ENCODE measurements at places on chromosomes 11 and 22.

- DNase-seq = no peak
Measured at GRCh38 chr11:73012121-73012863, 129.8 kb downstream of the FCHSD2 start.

DNA sequence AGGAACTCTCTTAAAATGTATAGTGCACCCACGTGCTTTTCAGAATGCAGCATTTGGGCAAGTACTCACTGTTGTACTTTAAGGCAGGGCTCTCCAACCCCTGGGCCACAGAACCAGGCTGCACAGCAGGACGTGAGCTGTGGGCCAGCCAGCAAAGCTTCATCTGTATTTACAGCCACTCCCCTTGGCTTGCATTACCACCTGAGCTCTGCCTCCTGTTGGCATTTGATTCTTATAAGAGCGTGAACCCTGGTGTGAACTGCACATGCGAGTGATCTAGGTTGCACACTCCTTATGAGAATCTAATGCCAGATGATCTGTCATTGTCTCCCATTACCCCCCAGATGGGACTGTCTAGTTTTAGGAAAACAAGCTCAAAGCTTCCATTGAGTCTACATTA lies 3.0 kb downstream of the C11orf58 start:
- no peak for DNase-seq

GRCh38 chr11:32318071-32319055 lies 117.0 kb downstream of the WT1 start:
- no peak for DNase-seq

DNA sequence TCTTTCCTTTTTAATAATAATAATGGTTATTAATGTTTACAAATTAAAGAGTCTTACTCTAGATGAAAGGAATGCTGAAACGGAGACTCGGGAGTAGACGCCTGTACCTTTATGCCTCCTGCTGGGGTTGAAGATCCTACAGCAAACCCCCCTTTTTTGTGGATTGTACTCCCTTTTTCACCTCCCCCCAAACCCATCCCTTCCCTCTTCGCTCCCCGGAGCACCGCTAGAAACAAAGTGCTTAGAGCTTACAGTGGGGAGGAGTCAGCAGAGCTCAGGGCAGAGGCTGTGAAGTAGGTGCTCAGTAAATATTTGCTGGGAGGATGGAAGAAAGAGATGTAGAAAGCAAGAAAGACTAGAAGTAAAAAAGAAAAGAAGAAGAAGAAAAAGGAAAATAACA lies 169.7 kb downstream of the NXPE2 start:
- no peak for DNase-seq

- peak; percentile 71 for DNase-seq
Measured at GRCh38 chr22:50526834-50527801, 1.7 kb upstream of the SCO2 start.

DNA sequence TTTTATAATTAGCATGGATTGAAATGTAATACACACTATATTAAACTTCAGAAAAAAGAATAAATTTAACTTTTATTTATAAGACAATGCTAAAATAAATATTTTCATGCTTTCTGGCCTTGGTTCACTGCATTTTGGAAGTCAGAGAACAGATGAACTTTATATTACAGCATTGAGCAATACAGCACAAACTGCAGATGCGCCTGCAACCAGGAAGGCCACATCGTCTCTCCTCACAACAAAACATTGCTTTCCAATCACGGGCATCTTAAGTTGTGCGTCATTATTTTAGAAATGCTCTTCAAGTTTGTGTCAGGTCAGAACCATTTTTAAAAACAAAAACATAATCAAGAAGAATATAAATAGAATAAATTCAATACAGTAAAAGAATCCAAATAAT lies 89.3 kb upstream of the CEP126 start:
- DNase-seq = no peak

DNA sequence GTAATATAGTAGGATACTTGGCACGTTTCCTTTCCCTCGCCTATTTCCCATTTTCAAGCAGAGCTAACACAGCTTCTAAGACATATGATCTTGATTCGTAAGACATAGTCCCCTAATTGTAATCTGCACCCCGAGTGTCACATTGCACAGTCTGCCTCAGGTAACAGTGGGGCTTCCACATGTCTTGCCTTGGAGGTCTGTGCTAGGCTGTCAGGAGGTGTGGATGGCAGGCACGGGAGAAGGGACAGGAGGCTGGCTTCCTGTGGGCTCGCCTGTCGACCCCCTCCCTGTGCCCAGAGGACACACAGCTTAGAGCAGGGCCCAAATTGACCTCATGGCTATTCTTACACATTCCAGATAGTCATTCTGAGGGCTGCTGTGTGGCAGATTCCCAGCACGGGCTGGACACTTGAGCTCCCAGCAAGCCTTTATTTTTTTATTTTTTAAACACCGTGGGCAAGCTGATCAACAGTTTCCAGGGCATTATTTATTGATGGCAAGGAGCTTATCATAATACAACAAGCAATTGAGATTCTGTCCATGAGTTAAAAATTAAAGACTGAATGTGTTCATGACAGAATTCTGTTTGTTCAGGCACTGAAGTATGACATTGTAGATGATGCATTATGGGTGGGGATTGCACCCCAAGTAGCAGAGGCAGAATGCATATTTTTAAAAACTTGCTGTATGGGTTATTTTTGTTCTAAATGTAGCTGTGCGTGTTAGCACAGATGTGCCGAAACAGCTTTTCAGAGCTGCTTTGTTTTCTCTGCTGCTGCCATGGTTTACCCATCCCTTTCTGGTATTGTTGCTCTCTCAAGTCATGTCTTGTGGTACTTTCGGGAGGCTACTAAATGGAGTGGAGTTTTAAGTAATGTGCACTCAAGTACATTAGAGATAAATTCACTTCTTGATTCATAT lies 113.0 kb downstream of the ATXN10 start:
- no peak for DNase-seq

DNA sequence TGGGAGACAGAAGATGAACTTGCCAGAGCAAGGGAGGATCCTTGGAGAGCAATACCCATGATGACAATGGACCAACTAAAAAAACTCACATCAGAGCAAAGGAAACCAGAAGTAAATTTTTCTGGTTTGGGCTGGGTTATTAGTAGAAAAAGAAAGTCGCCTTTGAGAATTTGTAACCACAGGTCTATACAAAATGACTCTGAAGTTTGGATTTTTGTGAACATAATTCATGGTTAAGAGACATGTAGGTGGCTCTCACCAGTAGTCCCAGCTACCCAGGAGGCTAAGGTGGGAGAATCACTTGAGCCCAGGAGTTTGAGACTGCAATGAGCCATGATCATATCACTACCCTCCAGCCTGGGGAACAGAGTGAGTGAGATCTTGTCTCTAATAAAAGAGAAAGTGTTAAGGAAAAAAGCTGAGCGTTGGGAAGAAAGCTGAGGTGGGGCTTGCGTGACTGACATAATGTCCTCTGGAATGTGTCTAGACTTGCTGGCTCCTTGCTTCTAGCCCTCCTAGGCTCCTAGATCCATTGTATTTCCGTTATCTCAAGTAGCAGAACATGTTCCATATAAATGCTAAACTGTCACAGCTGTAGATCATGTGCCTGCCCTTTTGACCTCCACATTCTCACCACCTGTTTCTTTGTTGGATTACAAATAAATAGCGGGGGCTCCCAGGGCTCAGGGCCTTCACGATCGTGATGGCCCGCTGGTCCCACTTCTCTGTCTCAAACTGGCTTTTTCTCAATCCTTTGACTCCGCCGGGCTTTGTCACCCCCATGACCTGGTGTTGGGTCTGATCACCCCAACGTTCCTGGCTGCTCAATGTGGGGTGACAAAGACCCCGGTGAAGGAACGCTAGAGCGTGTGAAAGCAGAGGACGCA lies 56.2 kb upstream of the SC5D start:
- DNase-seq = no peak
